Right atrium auricular region (tissue), 2 donors: ENCODE measurements at places on chromosomes 12 and 14. TPM values are rescaled to one million over a fixed set of nuclear protein-coding genes. Genes with fewer than 3 reads are reported as not detected.

DNA sequence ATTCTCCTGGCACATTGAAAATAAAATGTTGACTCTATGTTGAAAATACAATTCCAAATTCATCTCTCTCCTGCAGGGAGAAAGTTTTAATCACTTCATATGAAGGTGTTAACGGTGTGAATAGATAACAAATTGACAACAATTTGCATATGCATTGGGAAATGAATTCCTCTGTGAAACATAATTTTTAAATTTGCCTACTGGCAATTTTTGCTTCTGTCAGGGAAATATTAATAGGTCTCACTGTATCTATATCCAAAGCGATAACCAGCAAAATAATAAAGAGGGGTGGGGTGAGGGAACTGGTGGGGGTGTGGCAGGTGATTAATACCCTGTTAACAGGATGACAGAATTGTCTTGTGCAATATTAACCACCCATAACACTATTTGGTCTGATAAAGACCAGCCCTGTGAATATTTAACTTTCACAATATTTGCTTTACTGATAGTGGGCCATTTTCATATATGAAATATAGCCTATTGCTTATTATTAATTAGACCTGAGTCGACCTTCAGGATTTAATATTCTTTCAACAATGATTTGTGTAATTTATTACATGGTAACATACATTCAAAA lies 239.0 kb upstream of the SSTR1 start:
- DNase-seq: no peak

The FSCB gene
- total RNA-seq: not detected

The CARMIL3 gene
- not detected for total RNA-seq

GRCh38 chr12:54428050-54429013 lies 9.3 kb upstream of the ITGA5 start:
- no peak for DNase-seq

GRCh38 chr14:101200008-101200649 lies 296.6 kb upstream of the RTL1 start:
- peak; percentile 28 for DNase-seq

- no peak for DNase-seq
Measured at GRCh38 chr12:99935608-99936007, 49.1 kb downstream of the ANKS1B start.

- no peak for DNase-seq
Measured at GRCh38 chr14:104886690-104887622, 21.9 kb downstream of the CEP170B start.

- DNase-seq: no peak
Measured at GRCh38 chr12:18895946-18896345, 158.0 kb downstream of the CAPZA3 start.
